Activated CD8-positive, alpha-beta memory T cell treated with anti-CD3 and anti-CD28 coated beads for 1 hour (primary cell): ENCODE measurements at places on chromosomes 3 and 15.

- no peak for DNase-seq
These were observed 459.9 kb downstream of the MAGI1 start for GRCh38 chr3:65578861-65579260.

DNA sequence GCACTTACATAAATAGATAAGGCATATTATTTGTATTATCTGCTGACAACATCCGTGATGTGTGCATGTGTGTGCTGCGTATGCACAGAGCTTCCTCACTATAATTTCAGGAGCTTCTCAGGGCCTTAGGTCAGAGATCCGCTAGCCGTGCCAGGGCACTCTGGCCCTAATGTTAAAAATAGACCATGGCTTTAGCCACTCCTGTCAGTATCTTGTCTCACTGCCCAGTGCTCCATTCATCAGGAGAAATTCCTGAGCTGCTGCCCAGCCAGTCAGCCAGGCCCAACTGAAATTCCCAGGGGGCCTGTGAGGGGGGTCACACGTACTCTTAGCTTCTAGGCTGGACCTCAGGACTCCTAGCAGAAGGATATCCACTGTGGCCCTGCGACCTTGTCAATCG, 70.0 kb upstream of the ABHD2 start:
- no peak for DNase-seq

- no peak for DNase-seq
These were observed 30.2 kb downstream of the IFT80 start for GRCh38 chr3:160368804-160369203.

- DNase-seq, result no peak
These were observed 238.0 kb downstream of the SHOX2 start for GRCh38 chr3:157868196-157868595.

GRCh38 chr3:10957976-10958749, 34.4 kb upstream of the SLC6A1 start:
- DNase-seq, result no peak

- no peak for DNase-seq
These were observed 10.3 kb upstream of the RFTN1 start for GRCh38 chr3:16523778-16524177.

- DNase-seq, result no peak
These were observed 67.1 kb downstream of the ATP2B2 start for GRCh38 chr3:10437995-10438901.

DNA sequence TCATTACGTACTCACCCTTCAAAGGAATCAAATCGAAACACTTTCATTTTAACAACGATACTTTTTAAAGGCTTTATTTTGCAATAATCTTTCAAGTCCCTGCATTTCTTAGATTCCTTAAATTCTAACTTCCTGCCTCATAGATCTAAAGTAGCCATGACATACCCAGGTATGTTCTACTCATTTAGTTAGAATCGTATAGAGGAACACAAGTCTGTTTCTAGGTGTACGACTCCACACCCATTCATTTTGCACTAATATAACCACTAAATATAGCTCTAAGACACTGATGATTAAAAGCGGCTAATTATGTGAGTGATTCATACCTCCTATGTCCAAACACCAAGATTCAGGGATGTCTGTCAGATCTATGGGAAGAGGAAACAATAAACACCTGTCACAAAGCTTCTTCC, 1.3 kb downstream of the ATP13A3 start:
- no peak for DNase-seq

GRCh38 chr3:143972155-143972504, 507 bp downstream of the DIPK2A start:
- DNase-seq, result no peak
